HuH-7 (cell line): ENCODE measurements at places on chromosomes 2 and 18.
A peak's percentile ranks its signal among the peaks of the same experiment; 100 is the strongest.

DNA sequence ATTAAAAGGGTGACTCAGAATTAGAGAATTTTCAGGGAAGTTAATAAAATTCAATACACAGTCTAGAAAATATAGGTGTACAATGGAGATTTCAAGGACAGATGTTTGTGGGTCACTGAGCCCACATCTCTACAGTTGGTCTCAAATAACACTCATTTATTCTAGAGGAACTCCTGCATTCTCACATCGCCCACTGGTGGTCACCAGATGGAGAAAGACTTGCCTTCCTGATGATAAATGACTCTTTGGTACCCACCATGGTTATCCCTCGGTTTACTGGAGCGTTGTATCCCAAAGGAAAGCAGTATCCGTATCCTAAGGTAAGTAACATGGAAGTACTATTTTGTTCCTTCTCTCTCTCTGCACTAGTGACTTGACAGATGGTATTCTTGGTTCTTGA lies 1297.1 kb downstream of the DPP10 start:
- DNase-seq: no peak

DNA sequence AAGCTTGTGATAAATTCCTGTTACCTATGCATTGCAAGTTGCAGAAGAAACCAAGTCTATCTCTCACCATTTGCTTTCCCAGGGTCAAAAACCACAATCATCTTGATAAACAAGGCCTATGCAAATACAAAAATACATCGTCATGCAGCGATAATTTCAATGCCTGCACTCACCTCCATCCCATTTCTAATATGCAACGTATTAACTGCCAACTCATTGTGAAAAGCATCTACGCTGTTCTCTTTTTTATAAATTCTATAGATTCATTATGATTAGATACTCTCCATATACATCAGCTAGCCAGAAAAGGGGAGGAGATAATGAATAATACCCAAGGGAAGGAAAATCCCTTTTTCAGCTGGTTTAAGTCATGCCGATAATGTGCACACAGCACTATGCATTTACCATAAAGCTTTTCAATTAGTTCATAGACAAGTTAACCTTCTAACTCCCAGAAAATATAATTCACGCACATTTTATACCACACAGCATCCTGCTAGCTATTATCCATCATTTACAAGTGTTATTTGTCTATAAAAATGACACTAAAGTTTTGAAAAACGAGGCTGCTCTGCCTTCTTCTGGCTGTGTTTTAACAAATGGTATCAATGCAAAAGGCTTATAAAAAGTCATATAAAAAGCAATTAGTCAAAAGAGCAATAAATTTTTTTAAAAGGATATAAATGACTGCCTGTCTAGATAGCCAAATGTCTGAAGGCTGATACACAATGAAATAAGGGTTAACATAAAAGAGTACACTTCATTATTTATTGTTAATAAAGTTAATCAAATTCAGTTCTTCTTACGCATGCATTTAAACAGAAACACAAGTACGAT lies 77.6 kb downstream of the AFF3 start:
- DNase-seq: no peak

GRCh38 chr2:224870341-224870740 lies 154.2 kb upstream of the CCDC195 start:
- no peak for DNase-seq

- DNase-seq: no peak
Measured at GRCh38 chr2:153828335-153828734, 43.4 kb upstream of the GALNT13 start.

GRCh38 chr2:58959996-58960395 lies 718.9 kb upstream of the FANCL start:
- no peak for DNase-seq

DNA sequence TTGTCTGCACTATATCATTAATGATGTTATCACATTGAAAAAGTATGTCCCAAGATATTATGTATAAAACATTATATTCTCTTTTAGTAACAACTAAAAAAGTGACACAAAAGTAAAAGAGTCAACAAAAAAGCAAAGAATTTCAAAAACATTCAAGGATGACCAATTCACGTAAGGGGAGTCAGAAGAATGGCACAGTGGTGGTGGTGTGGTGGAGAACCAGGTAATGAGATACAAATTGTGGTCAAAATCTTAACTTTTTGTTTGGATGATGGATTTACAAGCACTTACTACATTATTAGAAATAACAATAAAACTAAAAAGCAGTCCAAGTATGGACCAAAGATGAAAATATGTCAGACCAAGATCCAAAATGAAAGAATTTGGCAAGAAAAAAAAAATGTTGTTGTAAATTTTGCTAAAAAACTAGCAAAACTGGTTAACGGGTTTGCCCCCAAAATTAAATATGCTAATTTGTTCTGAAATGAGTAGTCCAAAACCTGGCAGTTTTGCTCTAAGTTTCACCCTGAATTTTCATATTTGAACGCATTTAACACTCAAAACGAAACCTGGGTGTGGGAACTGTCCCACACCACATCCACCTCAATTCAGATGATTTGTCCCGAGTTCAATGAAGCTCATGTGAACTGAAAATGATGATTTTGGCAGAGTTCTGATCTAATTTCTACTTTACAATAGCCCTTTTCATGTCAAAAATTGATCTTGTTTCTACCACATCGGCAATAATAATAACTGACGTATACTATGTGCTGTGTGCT lies 135.8 kb downstream of the IKZF2 start:
- no peak for DNase-seq

- DNase-seq: no peak
Measured at GRCh38 chr2:118761771-118762170, 85.7 kb downstream of the EN1 start.

DNA sequence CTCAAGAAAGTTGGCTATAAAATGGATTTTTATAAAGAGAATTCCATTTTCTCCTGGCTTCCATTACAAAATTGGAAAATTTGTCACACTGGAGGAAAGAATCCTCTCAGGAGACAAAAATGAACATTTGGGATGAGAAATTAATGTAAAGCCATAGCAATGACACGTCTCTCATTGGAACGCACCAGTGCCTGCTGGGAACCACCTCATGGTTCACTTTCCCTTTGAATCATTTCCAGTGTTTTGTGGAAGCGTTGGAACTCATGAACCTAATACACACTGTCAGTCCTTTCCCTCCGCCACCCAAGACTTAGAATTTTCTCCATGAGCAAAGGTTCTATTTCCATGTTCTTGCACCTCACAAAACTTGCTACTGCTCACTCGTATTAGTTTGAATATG lies 21.0 kb upstream of the NRP2 start:
- no peak for DNase-seq

- DNase-seq: no peak
Measured at GRCh38 chr2:69499242-69499641, 62.0 kb upstream of the NFU1 start.

DNA sequence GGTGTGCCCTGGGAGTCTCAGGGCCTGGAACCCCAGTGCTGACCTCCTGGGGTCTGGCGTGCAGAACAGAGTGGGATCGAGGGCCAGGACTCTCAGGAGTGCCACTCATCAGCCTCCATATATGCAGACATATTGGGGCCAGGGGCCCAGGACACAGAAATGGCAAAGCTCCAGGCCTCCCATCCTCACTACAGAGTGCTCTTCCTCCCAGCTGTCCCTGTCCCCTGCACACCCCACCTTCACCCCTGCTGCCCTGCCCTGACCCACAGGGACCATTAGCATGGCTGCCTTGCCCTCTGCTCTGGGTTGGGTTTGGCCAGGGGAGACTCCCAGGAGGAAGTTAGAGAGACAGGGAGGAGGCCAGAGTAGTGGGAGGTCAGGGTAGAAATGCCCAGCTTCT lies 2.8 kb downstream of the TEX51 start:
- DNase-seq: no peak

- no peak for DNase-seq
Measured at GRCh38 chr2:151315381-151315903, 26.0 kb upstream of the NMI start.

DNA sequence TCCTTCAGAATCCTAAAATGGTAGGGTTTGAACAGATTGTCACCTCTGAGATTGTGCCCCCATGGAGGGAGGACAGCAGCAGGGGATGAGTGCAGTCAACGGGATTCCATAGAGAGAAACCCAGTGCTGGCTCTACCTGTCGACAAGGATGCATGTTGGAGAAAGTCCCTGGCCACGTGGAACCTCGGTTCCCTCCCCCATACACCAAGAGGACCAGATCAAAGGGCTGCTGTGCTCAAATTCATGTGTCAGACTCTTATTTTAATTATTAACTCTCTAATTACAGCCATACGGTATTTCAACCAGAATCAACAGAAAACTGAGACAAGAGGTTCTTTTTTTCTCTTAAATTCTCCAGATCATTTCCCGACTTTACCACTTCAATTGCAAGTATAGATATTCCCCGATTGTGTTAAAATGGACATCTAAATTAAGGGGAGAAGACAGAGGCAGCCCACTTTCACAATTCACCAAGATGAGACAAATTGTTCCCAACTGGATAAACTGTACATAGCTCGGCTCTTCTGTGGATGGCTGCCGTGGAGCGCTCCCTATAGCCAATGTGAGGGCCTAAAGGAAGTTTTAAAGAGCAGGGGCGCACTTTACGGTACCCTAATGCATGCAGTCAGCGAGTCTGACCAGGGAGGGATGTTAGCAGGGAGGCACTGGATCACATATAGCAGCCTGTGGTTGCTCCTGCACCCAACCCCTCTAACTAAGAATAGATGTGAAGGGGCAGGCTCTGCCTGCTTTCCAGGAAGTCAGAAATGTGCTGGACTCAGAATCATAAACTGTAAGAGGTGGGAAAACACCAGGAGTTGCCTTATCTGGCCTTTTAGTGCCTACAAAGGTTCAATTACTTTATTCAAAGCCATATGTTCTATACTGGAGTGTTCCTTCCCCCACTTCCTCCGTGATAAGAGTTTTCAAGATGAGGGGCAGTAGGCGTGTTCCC lies 123.1 kb downstream of the CACNB4 start:
- no peak for DNase-seq

- no peak for DNase-seq
Measured at GRCh38 chr2:74558284-74559230, 4.0 kb downstream of the DOK1 start.

DNA sequence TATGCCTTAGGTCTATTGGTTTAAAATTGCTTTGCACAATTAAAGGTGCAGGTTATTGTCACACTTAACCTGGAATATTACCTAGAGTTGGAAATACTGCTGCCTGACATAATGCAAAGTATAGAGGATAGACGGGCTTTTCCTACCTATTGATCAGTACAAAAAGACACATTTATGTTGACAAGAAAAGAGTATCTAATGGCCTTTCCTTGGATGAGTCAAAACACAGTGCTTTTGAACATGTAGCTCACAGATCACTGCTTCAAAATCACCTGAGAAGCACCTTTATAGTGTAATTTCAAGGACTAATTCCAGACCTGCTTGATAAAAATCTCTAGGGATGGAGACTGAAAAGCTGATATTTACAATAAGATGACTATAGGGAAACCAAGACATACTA lies 262.8 kb downstream of the DCC start:
- DNase-seq: no peak

DNA sequence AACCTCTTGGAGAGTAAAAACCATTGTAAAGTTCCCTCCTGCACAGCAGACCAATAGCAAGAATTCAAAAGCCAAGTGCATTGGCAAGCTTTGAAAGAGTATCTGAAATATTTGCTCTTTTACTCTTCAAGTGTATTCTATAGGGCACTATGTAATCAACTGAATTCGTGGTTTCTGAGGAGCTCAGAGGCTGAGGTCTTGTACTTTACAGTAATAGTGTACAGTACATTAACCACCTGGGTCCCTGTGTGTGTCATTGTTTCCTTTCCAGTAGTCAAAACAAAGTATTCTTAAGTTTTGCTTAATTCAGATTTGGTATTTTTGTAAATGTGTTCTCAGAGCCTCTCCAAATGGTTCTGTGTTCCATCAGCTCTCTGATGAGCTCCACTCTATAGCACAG lies 769.7 kb downstream of the LRRTM4 start:
- DNase-seq: no peak

DNA sequence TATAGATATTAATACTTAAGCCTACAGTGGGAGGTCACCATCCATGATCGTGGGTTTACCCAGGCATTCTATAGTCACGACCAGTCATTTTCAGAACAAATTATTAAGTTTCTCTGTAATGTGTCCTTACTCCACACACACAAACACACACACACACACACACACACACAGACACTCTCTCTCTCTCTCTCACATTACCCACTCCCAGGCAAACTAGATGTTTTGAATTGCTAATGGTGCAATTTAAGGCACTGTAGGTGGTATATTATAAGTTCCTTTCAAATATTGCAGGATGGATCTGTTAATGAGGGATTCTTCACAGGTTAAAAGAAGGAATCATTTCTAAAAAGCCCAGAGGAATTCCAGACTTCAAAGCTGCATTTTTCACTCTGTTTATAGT lies 657.8 kb downstream of the MBD2 start:
- DNase-seq: no peak

- DNase-seq: peak; percentile 59
Measured at GRCh38 chr2:199485732-199486335, 28.1 kb upstream of the SATB2 start.

DNA sequence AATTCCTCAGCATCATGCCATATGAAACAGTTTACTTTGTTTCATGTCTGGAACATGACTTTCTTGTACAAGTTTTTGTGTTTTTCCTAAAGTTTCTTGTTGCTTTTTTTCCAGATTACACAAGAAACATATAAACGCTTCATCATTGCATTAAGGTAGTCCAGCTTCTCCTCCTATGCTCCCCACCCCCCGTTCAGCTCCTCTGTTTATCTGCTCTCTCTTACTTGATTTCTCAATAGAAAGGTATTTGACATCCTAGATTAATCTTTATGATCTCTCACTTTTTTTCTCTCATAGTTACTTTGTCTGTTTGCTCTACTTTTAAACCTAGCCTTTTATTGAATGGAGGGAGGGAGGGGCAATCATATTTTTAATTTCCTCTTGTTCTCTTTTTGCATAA lies 25.4 kb downstream of the SLC40A1 start:
- DNase-seq: no peak

- DNase-seq: no peak
Measured at GRCh38 chr2:61787941-61788563, 65.8 kb downstream of the FAM161A start.

GRCh38 chr2:167626961-167627360 lies 620.4 kb downstream of the STK39 start:
- DNase-seq: no peak

GRCh38 chr18:77167251-77167650 lies 34.7 kb upstream of the MBP start:
- DNase-seq: no peak

DNA sequence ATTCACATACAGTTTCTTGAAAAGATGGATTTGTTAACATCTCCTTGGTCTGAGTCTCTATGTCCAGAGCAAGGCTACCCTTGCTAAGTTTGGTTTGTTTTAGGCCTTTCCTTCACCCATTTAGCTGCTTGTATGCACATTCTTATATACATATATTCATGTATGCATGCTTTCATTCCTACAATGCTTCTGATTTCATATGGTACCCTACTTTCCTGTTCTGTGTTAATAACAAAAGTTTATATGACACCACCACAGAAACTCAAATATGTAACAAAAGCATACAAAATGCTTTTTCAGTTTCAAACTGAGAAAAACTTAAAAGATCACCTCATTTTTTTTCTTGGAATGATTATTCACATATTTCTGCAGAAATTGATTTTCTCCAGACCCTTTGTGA lies 39.4 kb downstream of the OSGEPL1 start:
- no peak for DNase-seq

- no peak for DNase-seq
Measured at GRCh38 chr2:127012215-127012614, 94.7 kb downstream of the BIN1 start.
